ENCODE measurements at places on chromosomes 2 and 18. TPM values are rescaled to one million over a fixed set of nuclear protein-coding genes. Genes with fewer than 3 reads are reported as not detected.

DNA sequence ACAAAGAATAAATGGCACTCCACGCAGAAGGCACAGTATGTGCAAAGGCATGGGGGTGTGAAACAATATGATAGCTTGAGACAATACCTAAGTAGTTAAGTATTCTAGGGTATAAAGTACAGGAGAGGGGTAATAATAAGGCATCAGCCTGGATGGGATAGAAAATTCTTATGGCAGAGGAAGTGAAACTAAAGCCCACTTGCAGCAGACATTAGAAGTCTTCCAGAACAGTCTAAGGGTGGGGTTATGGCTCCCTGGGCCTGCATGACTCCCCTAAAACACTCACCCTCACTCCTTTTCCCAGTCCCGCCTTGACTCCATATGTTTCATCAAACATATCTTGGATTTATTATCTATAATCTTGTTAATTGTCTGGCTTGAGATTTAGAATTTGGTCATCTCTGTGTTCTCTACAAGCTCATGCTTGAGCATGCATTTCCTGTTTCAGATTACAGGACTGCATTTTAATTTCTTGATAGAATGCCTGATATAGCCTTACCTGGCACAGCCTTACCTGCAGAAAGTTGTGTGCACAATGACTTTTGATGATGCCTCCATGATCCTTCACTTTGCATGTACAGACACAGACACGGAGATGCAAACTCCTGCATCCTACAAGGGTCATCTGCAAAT, 28.5 kb upstream of the TMBIM1 start:
- no peaks in the 10 kb centered on the region for H3K36me3 ChIP-seq
- no peaks in the 10 kb centered on the region for H3K27me3 ChIP-seq
- no peak for DNase-seq
- peaks cover 10% of the 10 kb centered on the region for H3K4me1 ChIP-seq

The CCDC68 gene
- total RNA-seq: 2.6 TPM

The MAP2 gene
- total RNA-seq: 2.1 TPM

The CGREF1 gene
- total RNA-seq: 18.7 TPM

GRCh38 chr18:58188996-58189395, 145.0 kb downstream of the NEDD4L start:
- peaks cover 48% of the 10 kb centered on the region for H3K4me1 ChIP-seq
- no peak for DNase-seq
- no peaks in the 10 kb centered on the region for H3K36me3 ChIP-seq
- no peak overlapping the region for H3K27ac ChIP-seq

GRCh38 chr18:23401400-23402347, 51.4 kb upstream of the RIOK3 start:
- H3K27me3 ChIP-seq: no peaks in the 10 kb centered on the region
- DNase-seq: no peak
- H3K27ac ChIP-seq: no peak overlapping the region
- H3K4me1 ChIP-seq: peaks cover 5% of the 10 kb centered on the region
- no peak overlapping the region for H3K4me3 ChIP-seq
- peaks cover 3% of the 10 kb centered on the region for H3K36me3 ChIP-seq

DNA sequence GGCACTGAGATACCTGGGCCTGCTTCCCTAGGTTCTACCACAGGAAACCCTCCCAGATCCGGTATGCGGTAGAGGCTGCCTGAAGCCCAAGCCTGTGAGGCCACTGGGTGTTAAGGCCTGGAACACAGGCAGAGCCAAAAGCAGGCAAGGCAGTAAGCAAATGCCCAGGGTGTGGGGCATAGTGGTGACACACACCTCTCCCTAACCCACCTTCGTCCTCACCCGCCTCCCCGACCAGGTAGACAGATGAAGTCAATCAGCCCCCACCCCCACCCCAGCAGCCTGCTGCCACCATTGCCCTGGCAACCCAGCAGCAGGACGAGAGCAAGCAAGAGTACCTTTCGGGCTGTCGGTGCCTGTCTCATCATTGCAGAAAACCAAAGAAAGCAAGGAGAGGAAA, 6.1 kb downstream of the DCTN1 start:
- H3K27me3 ChIP-seq: no peaks in the 10 kb centered on the region
- no peak for DNase-seq
- peaks cover 16% of the 10 kb centered on the region for H3K36me3 ChIP-seq
- H3K27ac ChIP-seq: no peak overlapping the region

The THUMPD2 gene
- 10.2 TPM for total RNA-seq

- H3K27ac ChIP-seq: no peak overlapping the region
- H3K4me3 ChIP-seq: no peak overlapping the region
Measured at GRCh38 chr2:23988371-23988770, 21.5 kb upstream of the MFSD2B start.

The POLE4 gene
- total RNA-seq: 132 TPM

- no peaks in the 10 kb centered on the region for H3K4me1 ChIP-seq
- H3K36me3 ChIP-seq: no peaks in the 10 kb centered on the region
- H3K27ac ChIP-seq: no peak overlapping the region
- no peak for DNase-seq
- no peak overlapping the region for H3K4me3 ChIP-seq
Measured at GRCh38 chr2:225662101-225662500, 262.6 kb downstream of the NYAP2 start.

- peaks cover 3% of the 10 kb centered on the region for H3K4me1 ChIP-seq
- no peak for DNase-seq
- no peaks in the 10 kb centered on the region for H3K27me3 ChIP-seq
- no peak overlapping the region for H3K27ac ChIP-seq
- no peak overlapping the region for H3K4me3 ChIP-seq
- no peaks in the 10 kb centered on the region for H3K36me3 ChIP-seq
Measured at GRCh38 chr2:120513776-120514357, 167.9 kb downstream of the INHBB start.

DNA sequence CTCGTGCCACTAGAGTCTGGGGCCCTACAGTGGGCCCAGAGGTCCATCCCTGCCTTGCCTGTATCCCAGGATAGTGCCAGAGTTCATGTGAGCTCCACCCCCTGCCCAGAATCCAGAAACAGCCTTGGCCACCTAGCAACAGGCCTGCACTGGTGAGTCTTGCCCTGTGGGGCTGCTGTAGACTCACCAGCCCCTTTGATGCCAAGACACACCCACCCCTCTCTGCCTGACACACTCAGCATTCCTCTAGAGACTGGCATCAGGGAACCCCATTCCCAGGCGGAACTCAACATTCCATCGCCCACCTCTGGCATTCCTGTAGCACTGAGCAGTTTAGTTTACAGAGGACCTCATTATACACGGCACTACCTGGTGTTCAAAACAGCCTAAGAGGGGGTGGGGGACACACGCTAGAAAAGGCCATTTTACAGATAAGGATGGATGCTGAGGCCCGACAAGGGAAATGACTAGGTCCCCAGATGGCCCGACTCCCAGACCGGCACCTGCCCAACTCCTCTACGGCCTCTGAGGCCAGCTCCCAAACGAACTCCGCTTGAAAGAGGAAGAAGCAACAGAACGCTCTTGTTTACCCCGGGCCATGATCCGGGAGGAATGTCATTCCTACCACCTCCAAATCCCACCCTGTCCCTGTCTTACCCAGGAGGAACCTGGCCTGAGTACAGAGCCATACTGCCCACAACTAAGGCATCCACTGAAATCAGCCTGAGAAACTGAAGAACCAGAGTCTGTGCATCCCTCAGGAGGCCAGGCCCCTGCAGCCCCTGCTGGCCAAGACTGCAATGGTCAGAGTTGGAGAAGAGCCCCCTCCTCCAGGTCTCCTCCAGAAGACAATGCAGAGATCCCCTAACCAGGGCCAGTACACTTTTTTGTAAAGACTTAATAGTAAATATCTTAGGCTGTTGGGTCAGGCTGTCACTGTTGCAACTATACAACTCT, 180.2 kb downstream of the TNS1 start:
- peaks cover 39% of the 10 kb centered on the region for H3K27me3 ChIP-seq
- no peaks in the 10 kb centered on the region for H3K36me3 ChIP-seq
- DNase-seq: peak; percentile 8
- no peak overlapping the region for H3K4me3 ChIP-seq

DNA sequence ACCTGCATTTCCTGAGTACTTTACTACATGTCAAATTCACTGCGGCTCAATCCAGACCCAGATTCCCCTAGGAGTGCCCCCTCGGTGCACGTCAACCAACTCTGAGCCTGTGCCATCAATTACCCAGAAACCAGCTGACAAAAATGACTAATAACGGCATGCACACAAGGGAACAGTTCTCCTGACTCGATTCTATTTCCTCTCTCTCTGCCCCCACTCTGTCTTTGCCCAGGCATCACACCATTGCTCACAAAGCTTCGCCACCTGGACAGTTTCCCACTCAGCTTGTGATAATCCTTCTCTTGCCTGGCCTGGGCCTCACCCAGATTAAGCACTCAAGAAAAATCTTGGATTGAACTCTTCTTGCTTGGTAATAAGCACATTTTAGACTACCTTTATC, 115.3 kb upstream of the NDUFV2 start:
- H3K27me3 ChIP-seq: no peaks in the 10 kb centered on the region
- H3K27ac ChIP-seq: no peak overlapping the region
- H3K4me3 ChIP-seq: no peak overlapping the region
- no peaks in the 10 kb centered on the region for H3K4me1 ChIP-seq
- DNase-seq: no peak

The MC5R gene
- not detected for total RNA-seq

GRCh38 chr18:6362559-6363129, 52.1 kb downstream of the L3MBTL4 start:
- H3K27me3 ChIP-seq: no peaks in the 10 kb centered on the region
- H3K36me3 ChIP-seq: no peaks in the 10 kb centered on the region
- peak overlapping the region; percentile 23 for H3K27ac ChIP-seq
- H3K4me1 ChIP-seq: 0 out of 2 replicates have a peak, but pooled peaks cover 6% of the 10 kb centered on the region

GRCh38 chr2:214706986-214707385, 102.5 kb downstream of the BARD1 start:
- no peak for DNase-seq
- no peaks in the 10 kb centered on the region for H3K36me3 ChIP-seq
- H3K4me3 ChIP-seq: no peak overlapping the region
- H3K27me3 ChIP-seq: no peaks in the 10 kb centered on the region
- H3K27ac ChIP-seq: no peak overlapping the region

GRCh38 chr2:165161510-165161909, 42.3 kb downstream of the SCN3A start:
- peaks cover 3% of the 10 kb centered on the region for H3K4me1 ChIP-seq
- no peak overlapping the region for H3K4me3 ChIP-seq
- H3K27ac ChIP-seq: peak overlapping the region; percentile 60

DNA sequence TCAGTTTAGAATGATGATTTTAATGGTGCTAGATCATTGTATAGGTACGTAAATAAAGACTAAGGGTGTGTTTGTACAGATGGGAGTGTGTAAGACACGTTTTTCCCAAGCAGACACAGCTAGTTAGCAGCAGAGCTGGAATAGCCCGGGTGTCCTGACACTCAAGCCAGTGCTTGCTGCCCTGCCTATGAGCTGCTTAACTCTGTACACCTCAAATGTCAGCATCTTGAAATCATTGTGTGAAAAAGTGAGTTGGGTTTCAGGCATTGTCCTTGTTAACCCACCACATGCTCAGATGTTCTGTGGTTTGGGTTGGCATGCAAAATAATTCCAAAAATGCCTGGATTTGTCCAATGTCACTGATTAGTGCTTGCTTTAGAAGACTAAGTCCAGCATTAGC, 13.0 kb upstream of the TET3 start:
- H3K27me3 ChIP-seq: no peaks in the 10 kb centered on the region
- no peak overlapping the region for H3K27ac ChIP-seq
- H3K4me3 ChIP-seq: no peak overlapping the region
- H3K36me3 ChIP-seq: no peaks in the 10 kb centered on the region

- H3K4me1 ChIP-seq: peaks cover 13% of the 10 kb centered on the region
- H3K27me3 ChIP-seq: no peaks in the 10 kb centered on the region
- H3K36me3 ChIP-seq: no peaks in the 10 kb centered on the region
- no peak overlapping the region for H3K4me3 ChIP-seq
- no peak overlapping the region for H3K27ac ChIP-seq
Measured at GRCh38 chr2:199440118-199440517, 17.6 kb downstream of the SATB2 start.

DNA sequence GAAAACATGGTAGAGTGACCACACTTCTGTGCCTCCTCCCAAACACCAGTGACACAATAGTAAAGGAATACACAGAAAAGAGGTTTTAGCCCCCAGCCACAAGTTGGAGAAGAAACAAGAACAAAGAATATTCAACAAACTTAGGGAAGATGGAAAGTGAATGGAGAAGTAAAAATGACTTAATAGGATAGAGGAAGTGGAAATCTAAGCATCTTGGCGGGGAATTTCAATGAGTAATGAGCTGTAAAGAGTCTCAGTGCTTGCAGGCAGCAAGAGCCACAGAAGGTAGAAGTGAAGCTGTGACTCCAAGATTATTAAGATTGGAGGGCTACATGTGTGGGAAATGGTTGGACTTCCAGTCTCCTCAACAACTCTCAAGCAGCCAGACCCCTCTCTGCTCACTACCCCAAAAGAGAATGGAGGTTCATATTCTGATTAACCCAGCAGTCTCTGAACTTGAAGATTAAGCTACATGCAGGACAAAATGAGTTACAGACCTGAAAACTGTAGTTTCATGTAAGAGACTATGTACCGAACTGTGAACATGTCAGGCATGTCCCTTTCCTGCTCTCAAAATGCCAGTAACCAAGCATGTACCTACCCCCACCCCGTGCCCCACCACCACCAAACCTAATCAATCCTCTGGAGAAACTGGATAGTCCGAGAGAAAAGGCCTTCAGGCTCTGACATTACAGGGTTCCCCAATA, 16.9 kb upstream of the HNRNPLL start:
- DNase-seq: peak; percentile 15
- no peak overlapping the region for H3K27ac ChIP-seq
- H3K27me3 ChIP-seq: no peaks in the 10 kb centered on the region
- no peaks in the 10 kb centered on the region for H3K36me3 ChIP-seq
- no peaks in the 10 kb centered on the region for H3K4me1 ChIP-seq

The GNLY gene
- not detected for total RNA-seq

GRCh38 chr2:12754643-12755042, 37.9 kb downstream of the TRIB2 start:
- H3K27me3 ChIP-seq: no peaks in the 10 kb centered on the region
- no peak overlapping the region for H3K4me3 ChIP-seq
- H3K27ac ChIP-seq: no peak overlapping the region
- no peaks in the 10 kb centered on the region for H3K36me3 ChIP-seq
- peaks cover 10% of the 10 kb centered on the region for H3K4me1 ChIP-seq

The EN1 gene
- total RNA-seq: 2.3 TPM

- no peak overlapping the region for H3K4me3 ChIP-seq
- H3K27me3 ChIP-seq: no peaks in the 10 kb centered on the region
- no peaks in the 10 kb centered on the region for H3K36me3 ChIP-seq
Measured at GRCh38 chr18:35672897-35673296, 91.4 kb downstream of the GALNT1 start.

The CCDC88A gene
- total RNA-seq: 21.6 TPM

The PTCD3 gene
- total RNA-seq: 75.6 TPM

The TUBA3D gene
- total RNA-seq: not detected

- peaks cover 5% of the 10 kb centered on the region for H3K27me3 ChIP-seq
- H3K4me3 ChIP-seq: no peak overlapping the region
- no peaks in the 10 kb centered on the region for H3K36me3 ChIP-seq
- no peak overlapping the region for H3K27ac ChIP-seq
Measured at GRCh38 chr2:88307817-88308216, 137.7 kb downstream of the THNSL2 start.

The SP9 gene
- total RNA-seq: not detected

GRCh38 chr2:13046557-13047165, 329.9 kb downstream of the TRIB2 start:
- DNase-seq: peak; percentile 56
- no peak overlapping the region for H3K27ac ChIP-seq
- no peak overlapping the region for H3K4me3 ChIP-seq
- no peaks in the 10 kb centered on the region for H3K36me3 ChIP-seq
- H3K27me3 ChIP-seq: peaks cover 9% of the 10 kb centered on the region
- no peaks in the 10 kb centered on the region for H3K4me1 ChIP-seq

The HTR2B gene
- not detected for total RNA-seq
